ENCODE measurements at places on chromosomes 2 and 18.

DNA sequence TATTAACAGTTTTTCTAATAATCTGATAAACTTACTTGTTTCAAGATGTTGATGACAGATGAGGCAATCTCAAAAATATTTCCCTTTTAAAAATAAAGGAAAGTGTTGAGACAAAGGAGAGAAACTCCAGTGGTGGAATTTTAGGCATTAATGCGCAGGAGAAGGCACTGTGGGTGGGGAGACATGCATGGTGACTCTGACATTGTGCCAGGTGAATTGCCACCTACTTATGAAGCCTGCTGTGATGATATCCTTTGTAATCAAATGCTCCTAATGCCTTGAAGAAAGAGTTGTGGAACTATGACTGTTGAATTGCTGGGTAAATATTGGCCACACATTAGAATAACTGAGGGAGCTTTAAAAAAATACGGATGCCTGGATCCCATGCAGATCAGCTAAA is 101.4 kb downstream of the PLA2R1 start:
- no peak for DNase-seq

GRCh38 chr2:238287737-238288649 is at the start of gene PER2:
Gene PER2 (minus strand): TSS chr2:238288610. CDS start chr2:238277936, 10,674 bp downstream.
- peak; percentile 83 for DNase-seq

DNA sequence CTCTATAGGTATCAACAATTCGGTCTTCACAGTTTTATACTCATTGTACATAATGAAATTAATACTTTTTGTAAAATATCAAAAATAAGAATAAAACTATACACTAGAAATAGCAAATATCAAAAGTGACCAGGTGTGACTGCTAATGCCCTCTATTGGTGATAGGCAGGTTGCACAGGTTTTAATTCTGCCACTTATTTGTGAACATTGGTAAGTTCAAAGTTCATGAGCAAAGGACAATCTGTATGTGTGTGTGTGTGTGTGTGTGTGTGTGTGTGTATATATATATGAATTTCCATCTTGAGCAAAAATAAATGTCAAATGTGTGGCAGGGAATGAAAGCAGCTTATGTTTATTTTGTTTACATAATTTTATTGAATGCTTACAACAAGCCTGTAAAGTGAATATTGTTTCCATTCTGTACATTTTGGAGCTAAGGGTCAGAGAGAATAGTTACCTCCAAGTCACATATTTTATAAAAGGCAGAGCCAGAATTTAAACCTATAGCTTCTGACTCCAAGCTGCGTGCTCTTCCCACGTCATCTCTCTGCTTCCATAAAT is 537.4 kb downstream of the CPS1 start:
- DNase-seq: no peak

- no peak for DNase-seq
These were observed 23.8 kb upstream of the TXNDC2 start for GRCh38 chr18:9861933-9862332.

DNA sequence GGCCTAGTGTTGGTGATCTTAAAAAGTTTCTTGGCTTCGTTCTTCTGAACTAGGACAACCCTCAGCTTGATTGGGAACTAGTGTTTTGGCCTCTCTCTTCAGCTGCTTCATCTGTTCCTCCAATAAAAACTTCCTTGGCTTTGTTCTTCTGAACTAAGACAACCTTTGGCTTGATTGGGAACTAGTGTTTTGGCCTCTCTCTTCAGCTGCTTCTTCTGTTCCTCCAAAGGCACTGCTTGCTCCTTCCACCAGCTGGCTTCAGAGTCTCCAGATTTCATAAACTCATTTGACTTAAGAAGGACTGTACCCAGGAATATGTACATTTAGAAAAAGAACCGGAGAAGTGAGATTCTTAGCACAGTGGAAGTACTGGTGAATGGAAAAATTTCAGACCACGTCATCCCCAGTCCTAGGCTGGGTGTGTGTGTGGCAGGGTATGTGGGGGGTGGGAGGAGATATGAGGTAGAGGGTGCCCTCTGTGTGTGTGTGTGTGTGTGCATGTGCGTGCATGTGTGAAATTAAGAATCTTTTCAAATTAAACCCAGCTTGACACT is 20.4 kb downstream of the IL1R2 start:
- no peak for DNase-seq

DNA sequence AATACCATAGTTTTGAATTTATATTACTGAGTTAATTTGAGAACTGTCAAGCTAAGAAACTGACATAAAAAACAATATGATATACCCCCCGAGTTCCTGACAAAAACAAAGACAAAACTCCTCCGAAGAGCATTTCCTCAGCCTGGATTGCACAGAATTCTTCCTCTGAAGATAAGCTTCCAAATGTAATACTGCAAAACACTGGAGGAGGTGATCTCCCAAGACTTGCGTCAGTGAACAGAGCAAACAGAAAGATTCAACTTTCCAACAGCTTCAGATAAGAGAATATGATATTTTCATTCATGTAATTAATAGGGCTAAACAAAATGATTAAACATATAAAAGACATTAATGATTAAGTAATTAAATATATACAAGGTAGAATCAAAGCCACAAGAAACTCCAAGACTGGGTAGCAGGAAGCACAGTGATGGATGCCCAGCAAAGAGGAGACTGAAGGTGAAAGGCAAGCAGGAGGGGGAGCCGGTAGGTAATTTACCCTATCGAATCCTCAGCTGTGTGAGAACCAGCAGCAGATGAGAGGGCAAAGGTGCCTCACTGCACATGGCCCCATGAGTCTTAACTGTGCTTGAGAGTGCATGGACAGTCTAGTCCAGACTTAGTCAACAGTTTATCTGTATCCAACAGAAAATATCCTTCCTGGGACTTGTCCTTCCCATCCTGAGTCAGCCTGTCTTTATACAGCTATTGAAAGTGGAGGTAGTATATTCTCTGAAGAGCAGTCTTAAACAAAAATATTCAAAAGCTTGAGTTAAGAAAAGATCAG is 18.3 kb upstream of the SERPINB3 start:
- no peak for DNase-seq

GRCh38 chr2:584863-585823 is 92.1 kb downstream of the TMEM18 start:
- DNase-seq: no peak

GRCh38 chr18:49944663-49945062 is 131.3 kb upstream of the ACAA2 start:
- no peak for DNase-seq

DNA sequence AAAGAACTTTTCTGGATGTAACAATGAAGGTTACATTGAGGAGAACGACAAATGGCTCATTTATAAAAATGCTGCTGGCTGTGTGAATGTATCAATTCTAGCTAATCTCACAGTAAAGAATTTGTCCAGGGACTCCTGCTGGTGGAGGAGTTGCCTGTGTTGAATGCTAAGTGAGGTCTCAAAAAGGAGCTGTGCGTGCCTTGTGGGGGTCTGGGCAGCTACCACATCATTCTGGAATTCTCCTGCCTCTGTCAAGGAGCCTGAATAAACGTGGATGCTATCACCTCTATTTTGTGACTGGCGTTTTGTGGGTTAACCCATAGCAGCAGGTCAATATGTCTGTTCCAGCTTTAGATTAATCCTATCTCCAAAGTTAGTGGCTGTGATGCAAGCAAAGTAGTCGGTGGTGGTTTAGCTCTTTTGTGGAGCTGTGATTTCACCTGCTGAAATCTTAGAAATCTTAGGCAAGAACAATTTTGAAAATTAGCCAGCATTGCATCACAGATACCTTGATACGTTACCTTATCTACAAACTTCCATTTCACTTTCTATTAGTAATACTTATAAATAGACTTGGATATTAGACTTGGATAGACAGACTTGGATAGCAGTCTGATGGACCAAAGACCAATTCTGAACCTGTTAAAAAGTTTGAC is 96.8 kb downstream of the MTCL1 start:
- DNase-seq: no peak

- DNase-seq: no peak
These were observed 13.3 kb downstream of the ANKRD44 start for GRCh38 chr2:197297266-197297665.

GRCh38 chr2:26268213-26268612 is 23.5 kb downstream of the HADHB start:
- DNase-seq: no peak

DNA sequence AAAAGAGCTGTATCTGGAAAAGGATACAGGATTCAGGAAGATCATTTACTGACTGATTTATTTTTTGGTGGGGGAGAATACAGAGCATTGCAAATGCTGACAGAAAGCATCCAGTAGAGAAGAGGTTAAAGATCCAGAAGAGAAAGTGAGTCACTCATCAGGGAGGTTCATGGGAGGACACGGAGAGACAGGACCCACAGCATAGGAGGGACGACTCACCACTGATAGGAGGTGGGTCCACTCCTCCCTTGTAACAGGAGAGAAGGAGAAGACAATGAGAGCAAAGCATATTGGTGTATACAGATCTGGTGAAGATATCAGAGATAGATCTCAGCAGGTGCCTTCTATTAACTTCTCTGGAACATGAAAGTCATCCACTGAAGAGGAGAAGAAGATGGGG is 142.4 kb upstream of the AQP4 start:
- no peak for DNase-seq

GRCh38 chr2:235698028-235698427 is 204.2 kb downstream of the AGAP1 start:
- no peak for DNase-seq

GRCh38 chr18:48126240-48126639 is 195.8 kb upstream of the SMAD2 start:
- DNase-seq: no peak

- DNase-seq: no peak
These were observed 10.4 kb downstream of the LRPPRC start for GRCh38 chr2:43985359-43985758.

DNA sequence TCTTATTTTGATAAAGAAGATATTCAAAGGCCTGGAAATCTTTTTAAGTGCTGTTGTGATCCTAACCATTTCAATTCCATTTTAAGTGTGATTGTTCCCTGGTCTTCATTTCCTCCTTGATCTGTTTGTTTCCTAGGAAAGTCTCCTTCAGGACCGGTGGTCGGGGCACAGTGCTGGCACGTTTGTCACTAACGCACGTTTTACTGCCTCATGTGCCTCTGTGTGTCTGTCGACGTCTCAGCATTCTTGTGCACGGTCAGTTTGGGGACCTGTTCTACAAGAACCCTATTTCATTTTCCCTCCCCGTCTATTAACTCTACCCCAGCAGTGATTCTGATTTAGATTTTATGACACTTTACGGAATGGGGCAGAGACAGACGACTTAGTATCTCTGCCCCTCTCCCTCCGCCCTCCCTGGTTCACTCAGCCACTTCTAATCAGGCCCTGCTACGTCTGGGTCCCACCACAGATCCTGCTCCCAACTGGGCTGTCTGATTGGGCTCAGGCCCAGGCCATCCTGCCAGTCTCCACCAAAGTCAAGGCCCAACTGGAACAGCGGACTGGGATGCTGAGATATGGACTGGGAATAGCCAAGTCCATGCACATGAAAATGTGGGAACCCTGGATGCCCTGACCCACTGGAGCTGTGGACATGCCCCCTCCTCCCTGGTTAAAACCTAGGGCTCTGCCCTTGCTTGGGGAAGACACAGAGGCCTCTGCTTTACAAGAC is 95.6 kb downstream of the TWIST2 start:
- no peak for DNase-seq

DNA sequence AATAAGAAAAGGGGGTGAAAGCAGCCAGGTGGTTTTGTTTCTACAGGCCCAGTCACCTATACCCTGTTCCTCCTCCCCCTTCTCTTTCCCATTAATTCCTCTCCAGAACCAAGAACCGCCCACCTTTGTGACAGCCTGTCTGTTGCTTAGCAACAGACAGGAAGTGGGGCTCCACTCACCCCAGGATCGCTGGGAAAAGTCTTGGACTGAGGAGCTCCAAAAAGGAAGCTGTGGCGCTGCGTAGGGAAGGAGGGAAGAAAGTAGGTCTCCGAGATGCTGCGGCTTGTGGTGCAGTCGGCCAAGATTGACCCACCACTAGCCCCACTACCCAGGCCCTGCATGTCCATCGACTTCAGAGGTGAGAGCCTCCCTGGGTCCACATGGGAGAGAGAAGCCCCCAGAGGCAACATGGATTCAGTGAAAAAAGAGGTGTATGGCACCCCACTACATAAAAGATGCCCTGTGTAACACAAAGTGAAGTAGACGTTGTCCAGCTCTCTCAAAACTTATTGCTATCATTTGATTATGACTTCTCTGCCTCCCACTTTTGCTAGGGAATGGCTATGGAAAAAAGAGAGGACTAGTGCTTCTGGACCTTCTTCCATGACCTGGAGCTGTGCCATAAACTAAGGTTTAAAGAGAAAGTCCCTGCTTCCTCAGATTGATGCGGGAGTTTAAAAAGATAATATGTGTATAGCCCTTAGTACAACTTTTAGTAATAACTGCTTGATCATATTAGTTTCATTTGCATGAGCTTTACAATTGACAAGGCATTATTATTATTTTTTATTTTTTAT is at the start of gene FER1L5:
TSS of gene FER1L5 (plus strand) at position 201 of the 797 bp plus-strand sequence. CDS start at position 274, 73 bp downstream.
- peak; percentile 56 for DNase-seq

DNA sequence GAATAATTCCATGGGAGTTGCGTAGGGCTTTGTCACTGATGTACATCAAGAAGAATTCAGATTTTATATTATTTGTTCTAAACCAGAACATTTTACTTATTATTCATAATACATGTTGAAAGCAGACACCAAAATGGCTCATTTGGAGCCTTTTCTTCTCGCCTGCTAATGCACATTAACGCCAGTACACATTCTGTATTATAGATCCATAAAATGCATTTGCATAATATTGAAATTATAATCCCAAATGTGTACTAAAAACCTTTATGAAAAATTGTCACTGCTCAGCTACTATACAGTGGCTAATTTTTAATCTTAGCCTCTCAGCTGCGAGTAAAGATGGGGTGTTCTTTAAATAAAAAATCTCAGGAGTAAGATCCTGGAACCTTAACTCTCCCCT is 452.2 kb upstream of the HNRNPA3 start:
- no peak for DNase-seq

All from femur (tissue), 1 donor.